Esophagus muscularis mucosa (tissue), 4 donors: ENCODE measurements at places on chromosomes 16 and 17. TPM values are rescaled to one million over a fixed set of nuclear protein-coding genes. Genes with fewer than 3 reads are reported as not detected.
A peak's percentile ranks its signal among the peaks of the same experiment; 100 is the strongest.

- peak overlapping the region; percentile 79 for H3K4me3 ChIP-seq
- DNase-seq = no peak
- peak overlapping the region; percentile 99 for H3K27ac ChIP-seq
- no peaks in the 10 kb centered on the region for H3K27me3 ChIP-seq
- H3K4me1 ChIP-seq = peaks cover 63% of the 10 kb centered on the region
- peaks cover 24% of the 10 kb centered on the region for H3K36me3 ChIP-seq
Measured at GRCh38 chr16:19115148-19116021, 1.6 kb downstream of the ITPRIPL2 start.

DNA sequence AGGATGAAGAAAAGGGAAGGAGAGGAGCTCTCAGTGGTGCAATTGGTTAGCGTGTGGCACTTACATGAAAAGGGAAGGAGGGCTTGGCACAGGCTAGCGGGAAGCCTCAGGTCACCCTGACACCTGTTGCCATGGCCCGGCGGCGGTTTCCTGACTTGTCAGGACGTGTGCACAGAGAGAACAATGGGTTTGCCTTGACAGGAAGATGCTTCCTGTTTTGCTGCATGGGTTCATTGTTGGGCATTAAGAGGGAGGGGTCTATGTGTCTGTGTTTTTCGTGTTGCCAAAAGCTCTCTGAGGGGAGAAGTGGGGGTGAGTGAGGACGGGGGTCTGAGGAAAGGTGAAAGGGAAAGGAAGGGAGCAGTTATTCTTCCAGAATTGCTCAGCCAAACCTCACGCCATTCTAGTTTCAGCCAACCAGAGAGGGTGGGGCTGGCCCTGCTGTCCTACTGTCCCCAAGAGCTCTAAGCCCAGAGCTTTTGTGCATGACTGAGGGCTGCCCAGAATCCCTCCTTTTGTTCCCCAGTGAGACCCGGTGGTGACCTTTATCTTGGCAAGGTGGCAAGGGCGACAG is 17.1 kb upstream of the CCR7 start:
- peaks cover 5% of the 10 kb centered on the region for H3K4me1 ChIP-seq
- no peak overlapping the region for H3K4me3 ChIP-seq
- no peak for DNase-seq

DNA sequence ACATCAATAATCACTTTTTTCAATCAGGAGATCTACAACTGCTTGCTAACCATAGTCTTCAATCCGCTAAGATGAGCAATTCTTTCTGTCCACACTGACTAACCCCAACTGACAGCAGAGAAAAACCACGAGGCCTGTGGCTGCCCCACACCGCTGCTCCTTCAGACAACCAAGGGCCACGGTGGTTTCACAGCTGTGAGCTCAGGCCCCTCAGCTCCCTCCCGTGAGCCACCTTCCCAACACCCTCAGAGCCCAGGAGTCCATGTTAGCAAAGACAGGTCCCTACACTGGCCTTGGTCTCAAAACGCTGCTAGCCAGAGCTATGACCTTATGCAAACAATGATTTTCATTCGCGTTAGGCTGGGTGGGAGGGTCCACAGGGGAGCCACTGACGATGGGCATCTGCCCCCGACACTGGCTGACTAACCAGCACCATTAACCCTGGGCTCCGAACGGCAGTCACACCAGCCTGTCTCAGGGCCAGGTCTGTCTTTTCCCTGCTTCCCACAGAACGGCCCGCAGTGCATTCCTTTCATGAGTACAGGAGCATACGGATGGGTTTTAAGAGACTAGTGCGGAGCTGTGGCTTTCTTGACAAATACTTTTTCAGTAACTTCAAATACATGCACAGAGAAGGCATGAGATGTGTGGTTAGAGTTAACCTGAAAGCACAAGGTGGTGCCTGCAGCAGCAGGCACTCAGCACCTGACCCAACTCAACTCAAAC is 67.3 kb downstream of the ANKRD11 start:
- H3K4me3 ChIP-seq = no peak overlapping the region
- H3K4me1 ChIP-seq = peaks cover 58% of the 10 kb centered on the region
- no peaks in the 10 kb centered on the region for H3K27me3 ChIP-seq
- no peaks in the 10 kb centered on the region for H3K36me3 ChIP-seq

DNA sequence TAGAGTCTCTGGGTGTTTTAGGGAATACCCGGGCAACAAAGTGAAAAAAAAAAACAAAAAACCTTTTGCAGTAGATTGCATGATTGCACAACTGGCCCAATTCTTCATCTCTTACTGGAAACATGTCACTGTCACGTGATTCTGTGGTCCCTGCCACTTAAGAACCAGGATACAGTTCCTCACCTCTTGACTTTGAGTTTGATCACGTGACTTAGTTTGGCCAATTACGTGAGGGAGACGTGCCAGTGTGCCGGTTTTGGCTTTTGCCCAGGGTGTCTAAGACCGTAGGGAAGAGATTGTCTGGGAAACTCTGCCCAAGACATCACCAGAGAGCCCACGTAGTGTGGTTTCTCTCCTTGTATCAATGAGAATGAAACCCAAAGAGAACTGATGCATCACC is 88.7 kb downstream of the GRIN2A start:
- DNase-seq = no peak
- H3K4me3 ChIP-seq = no peak overlapping the region
- H3K36me3 ChIP-seq = no peaks in the 10 kb centered on the region
- H3K27me3 ChIP-seq = no peaks in the 10 kb centered on the region
- peaks cover 5% of the 10 kb centered on the region for H3K4me1 ChIP-seq

DNA sequence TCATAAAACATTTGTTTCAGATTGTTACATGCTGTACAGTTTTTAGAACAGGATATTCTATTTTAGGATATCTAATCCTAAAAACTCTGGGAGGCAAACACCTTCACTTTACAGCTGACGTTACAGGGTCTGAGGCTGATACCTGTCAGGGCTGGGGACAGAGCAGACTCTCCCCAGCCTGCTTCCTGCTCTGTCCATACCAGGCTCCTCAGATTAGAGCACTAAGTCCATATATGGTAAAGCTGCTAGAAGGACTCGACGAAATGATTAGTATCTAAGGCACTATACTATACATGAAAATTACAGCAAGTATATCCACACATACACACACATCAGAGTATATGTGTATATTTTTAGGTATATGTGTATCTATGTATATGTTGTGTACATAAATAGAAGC is 125.2 kb downstream of the ZFHX3 start:
- no peaks in the 10 kb centered on the region for H3K27me3 ChIP-seq
- no peaks in the 10 kb centered on the region for H3K36me3 ChIP-seq
- H3K4me3 ChIP-seq = no peak overlapping the region
- H3K27ac ChIP-seq = no peak overlapping the region
- peaks cover 28% of the 10 kb centered on the region for H3K4me1 ChIP-seq

DNA sequence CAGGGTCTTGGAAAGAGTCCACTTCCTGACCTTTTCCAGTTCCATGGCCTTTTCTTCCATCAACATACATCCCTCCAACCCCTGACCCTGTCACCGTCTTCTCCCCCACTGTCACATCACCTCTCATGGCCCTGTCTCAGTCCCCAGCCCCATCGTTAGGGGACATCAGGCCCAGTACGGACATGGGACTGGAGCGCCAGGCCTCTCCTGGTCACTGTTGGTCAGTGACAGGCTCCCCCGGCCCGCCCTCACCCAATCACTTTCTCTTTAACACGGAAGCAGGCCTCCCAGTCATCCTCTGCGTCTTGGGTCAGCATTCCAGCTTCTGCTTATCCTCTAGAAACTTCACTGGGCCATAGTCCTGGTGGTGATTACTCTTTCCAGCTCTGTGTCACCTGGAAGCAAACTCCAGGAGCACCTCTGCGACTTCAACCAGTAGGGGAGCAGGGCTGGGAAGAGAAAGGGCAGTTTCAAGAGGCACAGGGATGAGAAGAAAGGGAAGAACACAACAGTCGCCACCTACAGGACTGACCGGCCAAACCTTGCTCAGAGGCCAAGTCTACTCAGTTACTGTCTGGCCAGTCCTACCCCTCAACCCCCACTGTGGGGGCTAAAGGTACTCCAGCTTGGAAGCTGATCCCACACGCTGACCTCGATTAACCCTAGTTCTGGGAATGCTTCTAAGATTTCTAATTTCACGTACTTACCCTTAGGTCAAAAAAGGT is 15.9 kb upstream of the ICAM2 start:
- H3K36me3 ChIP-seq = peaks cover 6% of the 10 kb centered on the region
- no peak overlapping the region for H3K27ac ChIP-seq
- H3K4me1 ChIP-seq = no peaks in the 10 kb centered on the region
- H3K27me3 ChIP-seq = no peaks in the 10 kb centered on the region
- H3K4me3 ChIP-seq = no peak overlapping the region

GRCh38 chr16:12406158-12406557 is 397.5 kb downstream of the CPPED1 start:
- H3K27ac ChIP-seq = no peak overlapping the region
- H3K27me3 ChIP-seq = no peaks in the 10 kb centered on the region
- no peak for DNase-seq
- no peak overlapping the region for H3K4me3 ChIP-seq

DNA sequence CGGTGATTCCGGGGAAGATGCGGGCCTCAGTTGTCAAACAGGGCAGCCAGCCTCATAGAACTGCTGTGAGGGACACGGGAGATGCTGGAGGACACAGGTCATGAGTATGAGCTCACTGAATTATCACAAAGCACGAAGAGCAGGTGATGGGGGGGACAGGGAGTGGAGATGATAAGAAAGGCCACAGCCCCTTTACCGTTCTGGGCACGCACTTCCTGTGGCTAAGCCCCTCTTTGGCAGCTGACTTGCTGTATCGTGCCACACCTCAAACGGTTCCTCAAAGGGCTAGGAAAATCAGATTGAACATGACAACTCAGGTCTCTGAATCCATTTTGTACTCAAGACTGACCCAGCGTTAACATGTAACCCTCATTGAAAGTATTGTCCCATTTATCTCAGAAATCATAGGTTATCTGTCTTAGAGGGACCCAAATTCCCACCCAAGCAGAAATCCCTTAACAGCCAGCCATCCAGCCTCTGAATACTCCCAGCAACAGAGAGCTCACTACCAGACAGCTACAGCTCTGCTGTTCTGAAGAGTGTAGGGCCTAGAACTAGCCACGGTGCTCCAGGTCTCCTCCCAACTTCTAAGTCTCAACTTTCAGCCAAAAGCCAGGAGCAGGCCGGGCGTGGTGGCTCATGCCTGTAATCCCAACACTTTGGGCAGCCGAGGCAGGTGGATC is 5.0 kb upstream of the SRL start:
- no peaks in the 10 kb centered on the region for H3K27me3 ChIP-seq
- no peaks in the 10 kb centered on the region for H3K36me3 ChIP-seq
- H3K27ac ChIP-seq = no peak overlapping the region

DNA sequence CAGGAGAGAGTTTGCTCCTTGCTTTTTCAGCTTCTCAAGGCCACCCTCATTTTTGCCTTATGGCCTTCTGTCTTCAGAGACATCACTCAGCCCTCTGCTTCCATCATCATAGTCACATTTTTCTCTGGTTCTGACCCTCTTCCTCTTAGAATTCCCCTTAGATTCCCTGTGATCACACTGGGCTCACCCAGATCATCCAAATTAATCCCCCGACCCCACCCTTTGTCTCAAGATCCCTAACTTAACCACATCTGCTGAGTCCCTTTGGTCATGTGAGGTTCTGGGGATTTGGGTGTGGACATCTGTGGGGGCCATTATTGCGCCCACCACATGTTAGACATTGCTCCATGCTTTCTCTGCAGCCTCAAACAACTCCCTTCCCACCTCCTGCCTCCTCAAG is 323.4 kb downstream of the CPPED1 start:
- H3K4me3 ChIP-seq = no peak overlapping the region
- H3K27me3 ChIP-seq = no peaks in the 10 kb centered on the region
- H3K4me1 ChIP-seq = no peaks in the 10 kb centered on the region
- H3K36me3 ChIP-seq = no peaks in the 10 kb centered on the region
- no peak for DNase-seq
- H3K27ac ChIP-seq = no peak overlapping the region

GRCh38 chr17:39538866-39539265 is 68.9 kb downstream of the NEUROD2 start:
- no peaks in the 10 kb centered on the region for H3K4me1 ChIP-seq
- no peak overlapping the region for H3K4me3 ChIP-seq
- no peaks in the 10 kb centered on the region for H3K36me3 ChIP-seq
- H3K27me3 ChIP-seq = no peaks in the 10 kb centered on the region
- DNase-seq = no peak
- H3K27ac ChIP-seq = no peak overlapping the region

Gene IRX3
- 1.5 TPM for total RNA-seq
